ENCODE measurements at places on chromosomes 6 and 20.

- no peak for DNase-seq
Measured at GRCh38 chr6:124995645-124996325, 33.5 kb downstream of the RNF217 start.

DNA sequence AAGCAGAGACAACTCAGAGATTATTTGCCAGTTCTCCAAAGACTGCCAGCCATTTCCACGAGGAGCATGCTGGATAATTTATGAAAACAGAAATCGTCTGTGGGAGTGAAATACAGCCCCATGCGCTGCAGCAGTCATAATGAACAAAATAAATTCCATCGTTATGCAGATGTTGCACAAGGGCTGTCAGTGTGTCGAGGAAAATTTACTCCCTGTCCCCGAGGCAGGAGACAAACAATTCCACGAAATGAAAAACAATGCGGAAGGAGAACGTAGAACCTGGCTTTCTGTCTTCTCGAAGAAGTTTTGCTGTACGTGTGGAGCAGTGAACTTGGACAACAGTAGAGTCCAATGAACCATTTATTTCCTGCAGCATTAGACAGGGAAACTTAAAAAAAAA, 399.4 kb downstream of the CD83 start:
- no peak for DNase-seq

- no peak for DNase-seq
Measured at GRCh38 chr6:6635291-6635690, 46.8 kb downstream of the LY86 start.

- DNase-seq, result no peak
Measured at GRCh38 chr6:42505385-42505718, 53.6 kb upstream of the TRERF1 start.

- DNase-seq, result no peak
Measured at GRCh38 chr6:77653816-77654215, 977 bp downstream of the MEI4 start.
